ENCODE measurements at places on chromosomes 6 and 20. TPM values are rescaled to one million over a fixed set of nuclear protein-coding genes. Genes with fewer than 3 reads are reported as not detected.

GRCh38 chr20:49400410-49400809 lies 82.1 kb downstream of the KCNB1 start:
- DNase-seq = no peak

DNA sequence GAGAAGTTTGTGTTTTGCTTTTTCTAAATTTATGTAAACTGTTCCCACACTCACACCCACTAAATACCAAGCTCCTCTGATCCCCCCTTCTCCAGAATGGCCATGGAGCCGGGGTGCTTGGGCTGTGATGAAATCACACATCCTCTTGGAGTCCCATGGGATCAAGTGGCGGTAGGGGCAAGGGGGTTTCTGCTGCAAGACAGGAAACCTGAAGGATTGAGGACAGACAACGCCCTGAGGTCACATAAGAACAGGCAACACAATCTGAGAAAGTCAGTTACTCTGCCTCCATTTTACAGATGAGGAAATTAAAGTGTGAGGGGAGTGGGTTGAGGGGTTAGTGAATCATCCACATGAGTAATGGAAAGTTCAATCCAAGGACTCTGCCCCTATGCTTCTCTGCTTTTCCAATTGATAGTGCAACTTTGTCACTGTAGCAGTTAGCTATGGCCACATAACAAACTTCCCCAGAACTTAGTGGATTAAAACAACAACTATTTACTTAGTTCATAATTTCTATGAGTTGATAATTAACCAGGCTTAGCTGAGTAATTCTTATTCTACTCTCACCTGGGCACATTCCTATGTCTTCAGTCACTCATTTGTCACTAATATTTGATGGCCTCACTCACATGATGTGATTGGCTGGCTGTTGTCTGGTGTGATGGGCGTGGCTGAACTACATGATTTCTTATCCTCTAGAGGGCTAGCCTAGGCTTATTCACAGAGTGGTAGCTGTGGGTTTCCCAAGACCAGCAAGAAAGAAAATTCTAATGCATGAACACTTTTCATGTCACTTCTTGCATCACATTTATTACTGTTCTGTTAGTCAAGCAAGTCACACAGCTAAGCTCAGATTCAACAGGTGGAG lies 311.1 kb upstream of the RNF24 start:
- peak; percentile 65 for DNase-seq

- DNase-seq = no peak
Measured at GRCh38 chr6:32974541-32975308, 6.3 kb downstream of the BRD2 start.

- no peak for DNase-seq
Measured at GRCh38 chr6:132888701-132889100, 74.3 kb downstream of the RPS12 start.

CDSN gene
- total RNA-seq = not detected

BPIFB6 gene
- total RNA-seq = not detected
